Inflammatory macrophage (primary cell): ENCODE measurements at places on chromosomes 5 and 9.

- no peak for DNase-seq
Measured at GRCh38 chr9:113707953-113708695, 168.0 kb upstream of the ZNF618 start.

DNA sequence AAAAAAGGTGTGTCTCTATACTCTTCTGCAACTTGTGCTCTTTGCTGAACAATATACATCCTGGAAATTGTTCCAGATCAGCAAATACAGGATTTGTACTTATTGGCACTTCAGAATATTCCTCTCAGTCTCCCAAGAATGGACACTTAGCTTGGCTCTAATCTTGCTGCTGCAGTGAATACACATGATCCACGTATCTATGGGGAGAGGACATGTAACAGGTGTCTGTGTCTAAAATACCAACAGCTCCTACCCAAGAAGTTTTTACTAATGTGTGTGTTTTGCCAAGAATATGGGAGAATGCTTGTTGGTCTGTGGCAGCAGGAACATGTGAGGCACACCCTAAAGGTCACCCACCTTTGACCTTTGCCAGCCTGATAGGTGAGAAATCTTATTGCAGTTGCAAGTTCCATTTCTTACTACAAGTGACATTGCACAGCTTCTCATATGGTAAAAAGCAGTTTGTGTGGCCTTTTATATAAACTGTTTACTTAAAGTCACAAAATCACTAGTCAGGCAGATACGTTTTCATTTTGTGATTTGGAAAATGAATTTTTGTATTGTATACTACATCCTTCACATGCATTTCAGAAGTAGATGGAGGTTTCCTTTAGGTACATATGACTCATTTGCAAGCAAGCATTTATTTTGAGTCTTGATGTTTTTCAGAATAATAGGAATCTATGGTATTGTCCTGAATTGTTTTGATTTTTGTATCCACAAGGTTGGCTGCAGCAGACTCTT is 35.8 kb downstream of the PHF2 start:
- no peak for DNase-seq

DNA sequence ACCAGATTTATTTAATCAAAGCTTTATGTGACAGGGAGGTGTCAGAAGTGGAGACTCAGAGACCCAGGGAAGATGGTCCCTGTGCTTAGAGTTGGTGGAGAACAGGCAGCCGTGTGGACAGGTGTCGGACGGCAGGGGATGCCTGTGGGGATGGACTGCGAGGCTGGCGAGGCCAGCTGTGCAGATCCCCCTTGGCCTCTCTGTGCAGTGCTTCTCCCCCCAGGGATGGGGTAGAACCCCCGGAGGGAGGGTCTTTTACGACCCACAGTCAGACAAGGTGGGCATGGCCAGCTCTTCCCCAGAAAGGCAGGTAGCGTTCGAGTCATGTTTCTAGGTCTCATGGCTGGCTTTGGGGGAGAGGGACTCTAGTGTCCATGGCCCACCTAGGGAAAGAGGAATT is 4.7 kb upstream of the SLC2A6 start:
- no peak for DNase-seq

GRCh38 chr5:78797936-78798672 is 149.5 kb upstream of the LHFPL2 start:
- DNase-seq: no peak

- DNase-seq: no peak
Measured at GRCh38 chr9:105171076-105171475, 73.4 kb upstream of the SLC44A1 start.

DNA sequence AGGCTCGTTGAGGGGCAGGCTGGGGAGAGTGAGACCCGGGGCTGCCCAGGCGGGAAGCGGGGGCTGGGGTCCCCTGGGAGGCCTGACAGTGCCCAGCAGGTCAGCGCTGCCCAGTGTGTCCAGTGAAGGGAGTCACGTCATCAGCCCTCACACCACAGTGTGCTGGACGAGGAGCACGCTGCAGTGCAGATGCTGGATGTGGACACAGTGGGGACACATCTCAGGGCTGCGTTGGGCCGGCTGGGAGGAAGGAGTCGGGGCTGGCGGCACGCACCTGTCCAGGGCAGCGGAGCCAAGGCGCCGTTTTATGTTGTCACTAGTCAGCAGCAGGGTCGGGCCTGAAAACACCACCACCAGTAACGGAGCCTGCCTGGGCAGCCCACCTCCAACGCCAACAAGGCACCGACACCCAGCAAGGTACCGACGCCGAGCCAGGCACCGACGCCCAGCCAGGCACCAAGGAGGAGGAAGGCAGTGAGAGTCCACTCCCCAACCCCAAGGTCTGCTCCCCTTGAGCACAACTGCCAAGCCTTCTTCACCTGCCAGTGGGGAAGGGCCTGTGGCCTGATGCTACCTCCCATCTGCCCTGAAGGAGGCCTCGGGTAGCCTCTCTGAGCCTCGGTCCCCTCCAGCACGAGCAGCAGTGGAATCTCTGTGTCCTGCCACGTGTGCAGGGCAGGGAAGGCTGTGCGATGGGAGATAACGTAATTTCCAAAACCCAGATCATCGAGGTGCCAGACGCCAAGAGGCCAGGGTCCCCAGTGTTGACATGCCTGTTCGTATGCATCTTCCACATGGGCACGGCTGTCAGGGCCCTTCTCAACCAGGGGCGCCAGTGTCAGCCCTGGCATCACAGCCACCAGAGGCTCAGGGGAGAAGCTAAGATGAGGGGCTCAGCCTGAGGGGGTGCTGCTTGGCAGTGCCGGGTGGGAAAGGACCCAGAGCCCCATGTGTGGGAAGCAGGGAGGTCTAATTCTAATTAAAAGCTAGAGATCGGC is 21.9 kb upstream of the NSMF start:
- no peak for DNase-seq

GRCh38 chr5:38871790-38872551 is 26.2 kb downstream of the OSMR start:
- peak; percentile 6 for DNase-seq

DNA sequence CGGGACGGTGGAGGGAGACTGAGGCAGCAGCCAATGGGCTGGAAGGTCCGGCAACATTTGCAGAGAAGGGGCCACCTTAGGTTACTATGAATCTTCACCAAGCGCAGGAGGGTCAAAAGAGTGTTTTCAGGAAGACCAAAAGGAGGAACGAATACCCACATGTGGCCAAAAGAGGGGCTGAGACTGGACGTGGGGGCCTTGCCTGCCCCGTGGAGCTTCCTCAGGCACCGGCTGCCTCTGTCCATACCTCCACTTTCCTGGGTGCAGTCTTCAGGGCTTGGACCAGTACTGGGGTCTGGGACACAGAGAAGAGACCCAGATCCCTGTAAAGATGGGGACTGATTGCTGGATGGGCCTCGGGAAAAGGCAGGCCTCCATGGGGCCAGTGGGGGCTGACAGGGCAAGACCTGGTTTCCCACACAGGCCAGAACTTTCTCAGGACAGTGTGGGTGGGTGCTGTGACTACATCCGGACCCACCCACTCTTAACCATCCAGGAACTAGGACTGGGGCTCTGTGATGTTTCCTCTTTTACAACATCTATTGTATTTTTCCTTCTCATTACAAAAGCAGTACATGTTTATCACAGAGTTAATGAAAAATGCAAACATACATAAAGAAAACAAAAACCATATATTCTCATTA is 294.7 kb downstream of the ZSWIM6 start:
- peak; percentile 92 for DNase-seq
